Stimulated activated CD8-positive, alpha-beta memory T cell treated with anti-CD3 and anti-CD28 coated beads, Interleukin-15, amount 100 ng/mL, for 48 hours (primary cell): ENCODE measurements at places on chromosomes 3 and 15.
A peak's percentile ranks its signal among the peaks of the same experiment; 100 is the strongest.

GRCh38 chr3:154310840-154311239, 13.4 kb downstream of the DHX36 start:
- no peak for DNase-seq

DNA sequence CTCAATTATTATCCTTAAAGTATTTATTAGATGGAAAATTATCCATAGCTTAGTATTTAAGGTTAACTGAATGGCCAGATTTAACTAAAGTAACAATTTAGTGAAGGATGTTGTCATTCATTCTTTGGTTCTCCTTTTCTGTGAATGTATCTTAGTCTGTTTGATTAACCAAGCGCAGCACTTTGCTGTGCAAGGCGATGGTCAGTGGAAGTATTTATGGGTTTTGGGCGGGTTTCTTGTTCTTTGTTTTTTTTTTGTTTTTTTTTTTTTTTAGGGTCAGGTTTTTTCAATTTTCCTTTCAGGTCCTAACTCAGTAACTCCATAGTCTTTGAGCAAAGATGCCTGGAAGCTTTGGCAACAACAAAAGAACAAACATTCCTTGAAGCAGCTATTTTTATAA, 328.8 kb downstream of the PTPRG start:
- DNase-seq, result no peak

DNA sequence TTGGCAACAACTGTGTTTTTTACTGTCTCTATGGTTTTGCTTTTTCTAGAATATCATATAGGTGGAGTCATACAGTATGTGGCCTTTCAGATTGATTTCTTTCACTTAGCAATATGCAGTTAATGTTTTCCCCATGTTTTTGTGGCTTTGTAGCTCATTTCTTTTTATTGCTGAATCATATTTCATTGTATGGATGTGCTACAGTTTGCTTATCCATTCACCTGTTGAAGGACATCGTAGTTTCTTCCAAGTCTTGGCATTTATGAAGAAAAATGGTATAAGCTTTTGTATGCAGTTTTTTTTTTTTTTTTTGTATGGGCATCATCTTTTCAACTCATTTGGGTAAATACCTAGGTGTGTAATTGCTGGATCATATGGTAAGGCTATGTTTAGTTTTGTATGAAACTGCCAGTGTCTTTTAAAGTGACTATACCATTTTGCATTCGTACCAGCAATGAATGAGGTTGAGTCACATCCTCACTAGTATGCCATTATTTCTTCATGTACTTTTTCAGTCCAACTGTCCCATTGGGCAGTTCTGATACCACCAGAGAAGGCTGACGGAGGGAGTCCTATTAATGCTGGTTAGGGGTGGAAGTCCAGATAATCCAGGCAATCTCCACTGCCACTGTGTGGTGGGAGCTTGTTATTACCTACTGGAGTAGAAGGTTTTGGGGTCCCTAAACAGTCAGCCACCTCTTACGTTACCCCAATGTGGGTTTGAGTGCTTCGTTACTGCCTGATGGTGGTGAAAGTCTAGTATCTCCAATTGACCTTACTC, 210.5 kb downstream of the DOCK3 start:
- no peak for DNase-seq

GRCh38 chr3:60812502-60812901, 438.8 kb downstream of the FHIT start:
- no peak for DNase-seq

- DNase-seq, result no peak
Measured at GRCh38 chr3:195284842-195285241, 13.9 kb upstream of the XXYLT1 start.

DNA sequence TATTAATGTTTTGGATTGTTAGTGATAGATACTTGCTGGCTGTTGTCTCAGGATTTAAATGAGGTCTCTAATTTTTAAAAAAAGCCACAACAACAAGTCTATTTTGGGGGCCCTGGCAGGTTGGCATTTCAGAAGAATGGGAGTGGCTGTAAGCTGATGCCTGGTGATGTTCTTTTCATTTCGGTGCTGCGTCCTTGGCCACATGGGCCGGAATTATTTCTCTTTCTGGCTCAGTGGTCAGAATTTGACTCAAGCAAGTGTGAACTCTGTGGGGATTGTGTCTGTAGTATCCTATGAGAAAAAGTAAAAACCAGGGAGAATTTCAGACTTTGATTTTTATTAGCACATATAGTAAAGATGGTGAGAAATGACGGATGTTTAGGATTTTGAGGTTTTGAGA, 203.0 kb downstream of the AKAP13 start:
- no peak for DNase-seq

DNA sequence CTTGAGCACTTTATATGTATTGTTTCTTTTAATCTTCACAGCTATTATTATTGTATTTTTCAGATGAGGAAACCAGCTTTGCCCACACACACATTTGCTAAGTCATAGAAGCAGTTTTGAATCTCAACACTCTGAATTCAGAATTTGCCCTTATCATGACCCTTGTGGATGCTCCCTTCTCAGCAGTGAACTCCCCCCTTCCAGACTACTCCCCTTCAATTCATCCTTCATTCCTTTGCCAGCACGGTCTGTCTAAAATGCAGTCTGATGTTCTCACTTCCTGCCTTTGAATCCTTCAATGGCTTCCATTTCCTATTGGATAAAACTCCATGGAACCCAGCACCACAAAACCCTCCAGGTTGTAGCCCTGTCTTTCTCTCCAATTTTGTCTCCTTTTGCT, 52.5 kb upstream of the TSC22D2 start:
- DNase-seq, result no peak

- DNase-seq, result no peak
Measured at GRCh38 chr3:72766866-72767265, 81.4 kb downstream of the SHQ1 start.

- DNase-seq, result no peak
Measured at GRCh38 chr3:61687663-61688306, 126.4 kb downstream of the PTPRG start.

- no peak for DNase-seq
Measured at GRCh38 chr3:82392203-82392775, 630.8 kb upstream of the GBE1 start.

DNA sequence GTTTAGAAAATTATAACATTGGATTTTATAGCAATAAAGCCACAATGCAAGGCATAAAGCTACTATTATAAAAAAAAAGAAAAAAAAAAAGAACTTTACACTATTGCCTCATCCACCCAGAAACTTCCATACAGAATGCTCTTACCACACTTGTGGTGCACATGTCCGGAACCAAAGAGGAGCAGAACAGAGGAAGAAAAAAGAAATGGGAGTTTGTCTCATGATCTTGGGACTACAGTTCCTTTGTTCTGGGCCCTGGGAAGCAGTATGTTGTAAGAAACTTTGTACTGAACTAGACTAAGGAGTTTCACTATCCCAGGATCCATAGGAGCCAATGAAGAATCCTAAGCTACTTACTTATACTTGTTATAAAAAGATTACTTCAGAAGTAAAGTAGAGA, 36.1 kb downstream of the FMN1 start:
- DNase-seq, result no peak

- no peak for DNase-seq
Measured at GRCh38 chr15:77370580-77370979, 49.3 kb downstream of the PEAK1 start.

GRCh38 chr3:129829640-129830039, 63.9 kb downstream of the TMCC1 start:
- DNase-seq, result no peak

DNA sequence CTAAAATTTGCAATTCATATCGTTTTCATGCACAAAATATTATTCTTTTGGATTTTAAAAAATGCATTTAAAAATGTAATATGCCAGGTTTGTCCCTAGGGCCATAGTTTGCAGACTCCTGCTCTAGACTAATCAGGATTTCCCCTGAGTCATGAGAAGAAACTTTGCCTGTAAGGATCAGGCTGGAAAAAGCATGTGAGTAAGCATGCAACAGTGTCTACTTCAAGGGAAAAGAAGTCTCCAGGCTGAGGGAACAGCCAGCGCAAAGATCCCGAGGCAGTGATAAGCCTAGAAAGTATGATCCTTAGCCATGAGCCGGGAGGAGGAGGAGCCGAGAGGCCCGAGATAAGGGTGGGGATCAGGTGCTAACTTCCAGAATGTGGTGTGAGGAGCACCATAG, 382.8 kb upstream of the CFAP20DC start:
- DNase-seq, result no peak

DNA sequence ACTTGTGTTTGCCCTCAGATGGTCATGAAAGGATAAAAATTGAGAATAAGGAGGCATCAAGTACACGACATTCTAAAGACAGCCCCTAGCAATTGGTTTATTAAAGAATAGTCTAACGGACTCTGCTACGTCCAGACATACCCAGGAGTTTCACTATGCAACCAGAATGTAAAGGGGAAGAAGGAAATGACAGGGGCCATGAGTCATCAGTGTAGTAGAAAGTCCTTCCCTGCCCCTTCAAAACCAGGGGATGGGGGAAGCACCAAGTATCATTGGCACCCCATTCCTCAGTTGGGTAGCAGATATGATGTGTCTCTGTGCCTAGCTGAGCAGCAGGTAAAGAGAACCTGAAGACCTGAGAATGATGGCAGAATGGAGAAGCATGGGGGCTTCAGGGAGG, 367.4 kb downstream of the IL20RB start:
- no peak for DNase-seq

DNA sequence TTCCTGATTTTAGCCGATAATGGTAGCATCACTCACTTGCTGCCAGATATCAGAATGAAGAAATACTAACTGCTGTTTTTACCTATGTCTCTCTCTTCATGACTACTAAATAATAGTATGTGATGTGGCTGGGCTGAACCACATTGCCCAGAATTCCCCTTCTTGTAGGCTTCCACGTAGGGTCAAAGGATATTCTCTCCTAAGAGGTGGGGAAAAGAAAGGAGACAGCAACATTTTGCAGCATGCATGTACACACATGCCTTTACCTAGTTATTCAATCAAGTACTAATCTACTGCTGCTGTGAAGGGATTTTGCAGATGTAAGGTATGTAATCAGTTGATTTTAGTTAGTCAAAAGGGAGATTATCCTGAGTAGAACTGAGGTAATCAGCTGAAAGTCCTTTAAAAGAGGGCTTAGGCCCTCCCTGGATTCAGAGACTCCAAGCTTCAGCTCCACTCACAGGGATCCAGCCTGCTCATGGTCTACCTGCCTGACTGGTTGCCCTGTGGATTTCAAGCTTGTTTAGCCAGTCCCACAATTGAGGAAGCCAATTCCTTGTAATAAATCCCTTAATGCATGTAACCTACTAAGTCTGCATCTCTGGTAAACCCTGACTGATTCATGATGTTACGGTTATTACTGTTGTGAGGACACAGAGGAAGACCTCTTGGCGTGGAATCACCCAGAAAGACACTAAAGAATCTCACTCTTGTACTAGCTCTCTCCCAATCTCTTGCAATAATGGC, 20.4 kb downstream of the PLD1 start:
- no peak for DNase-seq

GRCh38 chr3:12707449-12707848, 43.5 kb upstream of the RAF1 start:
- no peak for DNase-seq

DNA sequence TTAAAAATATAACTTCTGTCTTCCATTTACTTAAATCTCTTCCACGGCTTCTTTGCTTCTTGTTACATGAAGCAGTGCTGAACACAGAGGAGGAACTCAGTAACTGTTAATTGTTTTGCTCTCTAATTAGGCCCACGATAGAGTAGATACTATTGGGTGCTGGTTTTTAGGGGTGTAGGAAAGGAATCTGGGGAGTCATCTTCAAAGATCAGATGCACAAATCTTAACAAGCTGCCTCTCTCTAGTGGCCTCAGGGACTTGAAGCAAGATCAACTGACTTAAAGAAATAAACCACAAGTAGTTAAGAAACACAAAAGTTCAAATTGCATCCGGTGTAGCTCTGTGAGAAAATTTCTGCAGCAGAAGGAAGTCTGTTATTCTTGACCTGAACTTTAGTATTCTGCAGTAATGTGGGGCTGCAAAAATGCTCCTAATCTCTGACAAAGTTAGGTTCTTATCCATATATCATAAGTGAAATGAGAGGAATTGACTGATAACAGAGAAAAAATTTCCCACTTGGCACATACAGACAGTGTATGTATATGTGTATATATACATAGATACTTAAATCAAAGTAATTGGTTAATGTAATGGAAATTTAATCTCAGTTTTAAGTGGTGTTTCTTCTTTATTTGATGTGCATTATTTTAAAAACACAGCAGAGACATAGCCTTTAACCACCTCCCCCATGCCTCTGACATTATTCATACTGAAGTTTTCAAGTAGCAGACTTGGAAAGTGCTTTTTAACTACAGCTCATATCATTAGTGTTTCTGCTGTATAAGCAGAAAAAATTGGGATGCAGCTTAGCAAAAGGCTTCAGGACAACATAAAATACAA, 51.8 kb downstream of the CHST2 start:
- no peak for DNase-seq

DNA sequence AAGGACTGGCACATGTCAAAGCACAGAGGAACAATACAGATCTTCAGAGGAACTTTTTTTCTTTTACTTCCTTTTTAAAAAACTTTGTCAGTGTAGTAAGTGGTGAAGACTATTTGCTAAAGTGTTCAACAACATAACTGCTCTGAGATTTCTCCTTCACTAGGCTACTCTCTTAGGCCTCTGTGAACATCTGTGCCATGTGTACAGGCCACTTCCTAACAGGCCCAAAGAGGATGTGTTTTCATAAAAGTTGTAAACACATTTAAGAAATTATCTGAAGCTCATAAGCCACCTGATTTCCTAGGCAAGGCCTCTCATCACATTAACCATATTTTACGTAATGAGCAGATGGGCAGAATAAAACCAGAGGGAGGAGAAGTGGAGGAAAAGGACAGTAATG, 235.4 kb downstream of the FHIT start:
- DNase-seq, result no peak

- no peak for DNase-seq
Measured at GRCh38 chr3:10421996-10422395, 83.4 kb downstream of the ATP2B2 start.

- no peak for DNase-seq
Measured at GRCh38 chr15:62618432-62618831, 424.1 kb upstream of the TPM1 start.

DNA sequence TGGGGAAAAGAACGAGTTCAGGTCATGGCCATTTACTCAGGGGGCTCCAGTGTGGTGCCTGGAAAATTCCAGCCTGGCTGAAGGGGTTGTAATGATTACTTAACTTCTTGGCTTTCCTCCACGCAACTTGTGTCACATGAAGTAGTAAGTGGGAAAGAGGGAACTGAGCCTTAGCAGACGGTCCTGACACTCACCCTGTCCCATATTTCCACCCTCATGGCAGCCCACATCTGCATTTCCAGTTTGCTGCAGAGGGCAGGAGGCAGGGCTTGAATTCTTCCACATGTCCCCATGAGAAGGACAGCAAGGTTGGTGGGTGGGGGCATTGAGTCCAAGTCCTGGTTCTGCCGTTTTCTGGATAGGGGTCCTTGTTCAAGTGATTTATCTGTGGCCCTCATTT, 7.8 kb upstream of the CAMP start:
- DNase-seq, result no peak

- no peak for DNase-seq
Measured at GRCh38 chr3:39415983-39416382, 9.5 kb downstream of the RPSA start.

GRCh38 chr3:9352917-9353752, 9.7 kb upstream of the THUMPD3 start:
- peak; percentile 11 for DNase-seq
